HepG2 (cell line): ENCODE measurements at places on chromosomes 4 and X.

DNA sequence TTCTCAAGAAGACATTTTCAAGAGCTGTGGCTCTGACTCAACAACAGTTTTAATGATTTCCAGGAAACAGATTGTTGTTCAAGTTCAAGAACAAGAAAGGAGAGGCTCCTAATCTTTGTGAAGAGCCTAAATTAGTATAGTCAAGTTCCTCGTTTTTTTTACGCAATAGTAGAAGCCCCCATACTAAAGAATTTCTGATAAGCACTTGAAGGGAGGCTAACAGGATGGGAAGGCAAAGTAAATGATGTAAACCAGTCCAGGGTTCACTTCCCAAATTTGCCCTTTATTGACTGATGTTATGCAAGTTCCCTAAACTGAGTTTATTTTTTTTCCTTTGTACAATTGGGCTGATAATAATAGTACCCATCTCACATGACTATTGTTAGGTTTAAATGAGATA lies 178.2 kb downstream of the RTL9 start:
- DNase-seq = no peak

- no peak for DNase-seq
Measured at GRCh38 chrX:17654116-17654515, 83.2 kb upstream of the SCML1 start.

- DNase-seq = no peak
Measured at GRCh38 chr4:158527516-158527915, 5.8 kb downstream of the RXFP1 start.

DNA sequence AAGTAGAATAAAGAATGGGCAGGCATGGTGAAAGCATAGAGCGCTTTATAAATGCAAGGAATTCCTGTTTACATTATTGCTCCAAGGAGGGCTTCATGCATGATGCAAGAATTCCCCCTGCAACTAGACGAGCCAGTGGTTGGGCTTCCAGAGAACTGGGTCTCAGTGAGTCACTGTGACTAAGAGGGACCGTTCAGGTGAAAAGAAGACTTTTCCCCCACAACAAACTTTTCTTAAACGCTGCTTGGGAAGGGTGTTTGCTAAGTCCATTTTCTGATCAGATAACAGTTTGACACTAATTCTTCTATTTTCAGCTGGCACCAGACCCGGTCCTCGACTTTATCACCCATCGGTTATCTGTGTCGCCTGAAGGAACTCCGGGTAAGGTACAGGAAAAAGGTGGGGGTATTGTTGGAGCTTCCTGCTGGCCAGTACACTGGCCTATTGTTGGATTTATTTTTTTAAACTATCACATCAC lies 40.1 kb downstream of the LDB2 start:
- DNase-seq = no peak

DNA sequence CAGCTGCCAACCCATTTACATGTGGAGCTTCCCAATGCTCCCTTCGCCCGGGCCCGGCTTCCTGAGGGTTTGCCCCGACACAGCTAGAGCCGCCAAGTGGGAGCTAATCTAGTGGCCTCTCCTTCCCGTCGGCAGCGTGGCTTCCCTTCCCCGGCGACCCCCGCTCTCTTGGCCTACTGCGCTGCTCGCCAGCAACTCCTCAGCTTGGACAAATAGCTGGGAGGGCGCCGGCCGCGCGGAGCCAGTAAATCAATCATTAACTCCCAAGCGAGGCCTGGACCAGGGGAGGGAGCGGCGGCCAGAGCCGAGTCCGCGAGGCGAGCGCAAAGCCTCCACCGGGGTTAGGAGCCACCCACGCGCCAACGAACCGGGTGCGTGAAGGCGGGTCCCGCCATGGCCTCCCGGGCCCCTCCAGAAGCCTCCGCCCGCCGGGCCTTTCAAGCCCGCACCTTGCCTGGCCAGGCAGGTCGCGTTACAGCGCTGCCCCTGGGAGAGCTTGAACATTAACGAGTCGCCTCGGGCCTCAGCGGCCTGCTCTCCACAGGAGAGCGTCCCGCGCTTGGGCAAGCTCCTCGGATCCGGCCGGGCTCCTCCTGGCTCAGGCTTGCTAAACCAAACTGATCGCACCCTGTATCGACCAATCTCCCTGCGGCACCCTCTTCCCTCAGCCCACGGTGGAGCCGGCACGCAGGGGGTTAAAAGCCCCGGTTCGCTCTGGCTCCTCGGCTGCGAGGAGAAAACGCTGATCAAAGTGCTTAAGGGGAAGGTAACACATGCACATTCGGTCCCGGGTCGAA lies 10.6 kb upstream of the BCOR start:
- DNase-seq = peak; percentile 74

DNA sequence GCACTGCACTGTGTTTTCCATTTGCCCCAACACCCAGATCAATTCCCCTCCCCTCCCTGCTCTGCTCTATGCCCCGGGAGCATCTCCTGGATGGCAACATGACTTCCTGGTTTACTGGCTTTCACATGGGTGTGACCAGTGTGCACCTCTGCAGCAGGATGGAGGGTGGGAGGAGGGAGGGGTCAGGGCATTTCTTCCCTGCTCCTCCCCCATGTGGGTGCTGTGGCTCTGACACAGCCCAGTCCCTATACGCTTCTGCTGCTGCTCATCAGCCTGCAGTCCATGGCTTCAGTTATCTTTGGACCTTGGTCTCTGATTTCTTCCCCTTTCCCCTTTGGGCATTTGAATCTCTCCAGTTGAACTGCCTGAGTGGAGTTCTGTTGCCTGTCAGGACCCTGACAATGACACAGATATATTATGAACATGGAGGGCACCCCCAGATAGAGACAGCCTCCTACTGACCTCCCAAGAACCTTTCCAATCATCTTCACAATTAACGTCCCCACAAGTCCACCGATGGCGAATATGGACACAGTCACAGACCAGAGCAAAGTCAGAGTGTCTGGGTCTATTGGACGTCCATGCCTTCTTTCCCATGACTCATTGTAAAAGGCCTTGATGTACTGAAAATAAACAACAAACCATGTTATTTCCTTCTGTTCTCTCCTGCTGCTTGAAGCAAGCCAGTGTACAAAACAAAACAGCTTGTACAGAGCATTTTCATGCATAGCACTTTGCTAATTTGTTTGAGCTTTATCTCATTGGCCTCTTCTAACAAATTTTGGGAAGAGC lies 24.8 kb downstream of the SLC2A9 start:
- DNase-seq = no peak
